ENCODE measurements at places on chromosomes 13 and 19.

DNA sequence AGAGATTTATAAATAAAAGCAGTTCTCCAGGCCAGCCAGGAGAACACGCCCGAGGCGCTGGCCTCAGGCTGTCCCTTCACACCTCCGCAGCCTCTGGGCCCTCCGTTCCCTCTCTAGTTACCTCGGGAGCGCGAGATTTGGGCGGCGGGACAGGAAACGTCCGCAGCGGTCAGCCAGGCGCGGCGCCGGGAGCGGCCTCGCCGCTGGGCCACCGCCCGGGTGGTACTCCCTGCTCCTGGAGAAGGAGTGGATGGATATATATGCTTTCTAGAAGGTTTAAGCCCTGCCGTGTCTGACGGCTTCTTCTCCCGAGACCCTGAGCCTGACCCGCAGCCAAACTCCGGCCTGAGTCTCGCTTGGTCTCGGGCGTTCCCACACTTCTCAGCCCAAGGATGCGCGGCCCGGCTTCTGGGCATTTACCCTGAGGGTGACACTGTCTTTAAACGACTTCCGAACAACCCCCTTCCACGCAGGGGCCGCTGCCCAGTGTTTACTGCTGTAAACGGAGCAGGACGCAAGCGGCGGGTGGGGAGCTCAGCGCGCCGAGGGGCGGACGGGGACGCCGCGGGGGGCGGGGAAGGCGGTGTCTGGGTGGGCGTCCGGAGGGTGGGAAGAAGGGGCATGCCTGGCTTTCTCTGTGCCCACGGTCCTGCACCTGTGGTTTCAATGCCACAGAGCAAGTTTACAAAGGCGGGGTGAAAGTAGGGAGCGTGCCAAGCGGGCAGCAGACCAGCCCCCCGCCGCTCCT is 2.0 kb upstream of the ZIC2 start:
- DNase-seq: no peak

- DNase-seq: no peak
Measured at GRCh38 chr13:98997738-98998641, 20.1 kb upstream of the DOCK9 start.

- DNase-seq: no peak
Measured at GRCh38 chr19:29551774-29552173, 26.0 kb downstream of the VSTM2B start.

DNA sequence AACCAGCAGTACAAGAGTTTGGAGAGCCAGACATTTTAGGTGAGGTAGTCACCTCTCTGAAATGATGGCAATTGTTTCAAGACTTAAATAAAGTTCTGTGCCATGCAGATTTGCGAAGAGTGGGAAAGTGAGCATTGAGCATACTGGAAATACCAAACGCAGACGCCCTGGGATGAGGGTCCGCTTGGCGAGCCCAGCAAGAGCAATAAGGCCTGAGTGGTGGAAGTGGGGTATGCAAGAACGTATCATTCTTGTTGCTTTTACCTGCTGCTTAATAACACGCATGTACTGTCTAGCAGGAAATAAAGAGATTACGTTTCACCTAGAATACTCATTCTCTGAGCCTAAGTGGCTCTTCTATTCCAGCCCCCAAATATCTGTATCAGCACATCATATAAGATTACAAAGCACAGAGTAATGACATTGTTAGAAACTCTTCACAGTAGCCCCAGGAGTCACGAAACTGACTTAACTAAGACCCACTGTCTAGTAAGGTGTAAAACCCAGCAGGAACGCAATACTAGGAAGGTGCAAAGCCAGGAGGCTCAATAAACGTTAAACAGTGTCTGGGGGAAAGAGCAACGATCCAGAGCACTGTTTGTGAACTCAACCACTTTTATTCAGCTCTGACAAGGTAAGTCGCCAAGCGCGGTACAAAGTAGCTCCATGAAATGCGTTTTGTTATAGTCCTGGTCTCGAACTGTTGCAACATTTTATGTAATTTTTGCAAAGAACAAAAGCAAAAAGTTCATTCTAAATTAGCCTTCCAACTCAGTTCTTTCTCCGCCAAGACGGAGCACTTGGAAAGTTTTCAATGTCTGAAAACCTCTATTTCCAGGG is 1.2 kb downstream of the RCBTB2 start:
- peak; percentile 29 for DNase-seq

DNA sequence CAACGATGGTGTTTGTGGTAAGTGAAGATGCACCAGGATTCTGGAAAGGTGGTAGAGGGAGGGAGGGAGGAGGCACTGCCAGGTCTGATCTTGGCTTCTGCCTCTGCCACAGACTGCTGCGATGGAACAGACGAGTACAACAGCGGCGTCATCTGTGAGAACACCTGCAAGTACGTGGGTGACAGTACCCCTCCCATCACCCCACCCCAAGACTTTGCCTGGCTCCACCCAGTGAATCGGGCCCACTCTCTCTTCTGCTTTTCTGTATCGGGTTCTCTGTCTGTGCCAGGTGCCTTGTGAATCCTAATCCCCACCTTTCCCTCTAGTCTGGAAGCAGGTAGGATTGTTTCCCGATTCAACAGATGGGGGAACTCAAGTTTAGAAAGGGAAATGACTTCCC is 2.5 kb downstream of the PRKCSH start:
- DNase-seq: no peak

- no peak for DNase-seq
Measured at GRCh38 chr13:110197026-110197425, 109.9 kb downstream of the COL4A1 start.

DNA sequence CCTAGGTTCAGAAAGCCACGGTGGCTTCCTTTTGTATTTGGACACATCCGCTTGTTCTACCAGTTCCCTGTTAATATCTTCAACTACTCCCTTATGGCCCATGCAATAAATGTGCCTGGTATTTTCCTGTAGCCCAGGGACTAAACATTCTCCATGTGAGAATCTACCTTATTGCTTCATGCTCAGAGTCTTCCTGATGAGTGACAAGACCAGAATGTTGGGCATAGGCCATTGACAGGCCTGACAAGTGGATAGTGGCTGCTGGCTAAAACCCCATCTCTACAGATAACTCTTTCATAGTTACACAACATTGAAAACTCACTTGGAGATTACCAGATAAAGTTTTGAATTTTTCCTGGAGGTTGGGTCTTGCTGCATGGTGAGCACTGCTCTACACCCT is 449.9 kb downstream of the HS6ST3 start:
- no peak for DNase-seq

DNA sequence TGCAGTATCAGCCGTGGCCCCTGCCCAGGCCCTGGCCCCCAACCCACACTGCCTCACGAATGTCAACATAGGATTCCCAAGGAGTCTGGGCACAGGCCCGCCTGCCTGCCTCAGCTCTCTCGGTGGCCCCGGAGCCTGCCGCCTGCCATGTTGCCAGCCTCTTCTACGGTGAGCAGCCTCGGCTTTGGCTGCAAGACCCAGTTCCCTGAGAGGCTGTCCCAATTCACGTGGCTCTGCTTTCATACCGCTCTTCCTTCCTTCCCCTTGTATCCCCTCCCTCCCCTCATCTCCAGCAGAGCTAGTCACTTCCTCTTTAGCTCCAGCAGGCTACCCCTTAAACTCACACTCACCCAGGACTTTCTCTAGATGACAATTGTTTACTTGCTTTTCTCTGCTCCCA is 42.7 kb downstream of the SERP2 start:
- DNase-seq: no peak

DNA sequence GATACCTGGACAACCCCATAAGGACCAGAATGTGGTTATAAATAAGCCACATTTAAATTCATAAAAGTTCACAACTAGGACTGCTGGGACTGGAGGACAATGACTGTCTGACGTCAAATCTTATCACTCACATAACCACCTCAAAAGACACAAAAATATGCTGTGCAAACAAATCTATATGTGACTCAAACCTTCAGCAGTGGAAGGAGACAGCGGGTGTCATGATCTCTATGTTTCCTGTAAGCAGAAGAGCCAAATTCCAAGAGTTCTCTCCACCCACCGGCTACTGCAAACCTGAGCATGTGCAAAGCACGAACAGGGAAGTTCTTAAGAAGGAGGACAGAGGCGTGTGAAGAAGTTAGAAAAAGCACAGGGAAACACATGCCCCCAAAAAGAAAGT is 113.2 kb downstream of the MYCBP2 start:
- no peak for DNase-seq

DNA sequence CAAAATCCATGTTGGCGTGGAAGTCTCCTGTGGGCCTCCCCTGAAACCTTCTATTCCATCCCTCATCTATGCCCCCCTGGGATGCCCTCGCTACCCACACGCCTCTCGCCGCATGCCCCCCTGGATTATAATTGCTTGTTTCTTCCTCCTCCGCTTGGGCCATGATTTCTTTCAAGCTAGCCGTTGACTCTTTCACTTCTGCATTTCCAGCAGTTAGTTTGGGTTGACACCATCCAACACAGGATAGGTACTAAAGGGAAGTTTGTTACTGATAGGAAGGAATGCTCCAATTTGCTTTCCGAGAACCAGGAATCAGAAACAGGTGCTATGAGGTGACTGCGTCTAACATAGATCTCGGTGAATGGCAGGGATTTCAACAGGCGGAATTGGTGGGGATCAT is 7.7 kb upstream of the SLC25A15 start:
- no peak for DNase-seq

DNA sequence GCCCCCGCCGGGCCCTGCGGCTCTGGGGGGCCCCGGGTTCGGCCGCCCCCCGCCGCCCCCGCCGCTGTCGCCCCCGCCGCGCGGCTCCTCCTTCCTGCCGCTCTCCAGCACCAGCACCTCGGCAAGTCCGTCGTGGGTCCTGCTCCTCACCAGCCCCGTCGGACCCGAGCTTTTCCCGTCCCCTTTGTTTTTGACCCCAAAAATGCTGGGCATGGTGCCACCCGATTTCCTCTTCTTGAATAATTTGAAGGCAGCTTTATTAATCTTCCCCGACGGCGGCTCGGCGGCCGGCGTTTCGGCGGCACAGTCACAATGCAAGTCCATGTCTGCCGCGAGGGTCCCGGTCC is 945 bp downstream of the AMER2 start:
- no peak for DNase-seq

DNA sequence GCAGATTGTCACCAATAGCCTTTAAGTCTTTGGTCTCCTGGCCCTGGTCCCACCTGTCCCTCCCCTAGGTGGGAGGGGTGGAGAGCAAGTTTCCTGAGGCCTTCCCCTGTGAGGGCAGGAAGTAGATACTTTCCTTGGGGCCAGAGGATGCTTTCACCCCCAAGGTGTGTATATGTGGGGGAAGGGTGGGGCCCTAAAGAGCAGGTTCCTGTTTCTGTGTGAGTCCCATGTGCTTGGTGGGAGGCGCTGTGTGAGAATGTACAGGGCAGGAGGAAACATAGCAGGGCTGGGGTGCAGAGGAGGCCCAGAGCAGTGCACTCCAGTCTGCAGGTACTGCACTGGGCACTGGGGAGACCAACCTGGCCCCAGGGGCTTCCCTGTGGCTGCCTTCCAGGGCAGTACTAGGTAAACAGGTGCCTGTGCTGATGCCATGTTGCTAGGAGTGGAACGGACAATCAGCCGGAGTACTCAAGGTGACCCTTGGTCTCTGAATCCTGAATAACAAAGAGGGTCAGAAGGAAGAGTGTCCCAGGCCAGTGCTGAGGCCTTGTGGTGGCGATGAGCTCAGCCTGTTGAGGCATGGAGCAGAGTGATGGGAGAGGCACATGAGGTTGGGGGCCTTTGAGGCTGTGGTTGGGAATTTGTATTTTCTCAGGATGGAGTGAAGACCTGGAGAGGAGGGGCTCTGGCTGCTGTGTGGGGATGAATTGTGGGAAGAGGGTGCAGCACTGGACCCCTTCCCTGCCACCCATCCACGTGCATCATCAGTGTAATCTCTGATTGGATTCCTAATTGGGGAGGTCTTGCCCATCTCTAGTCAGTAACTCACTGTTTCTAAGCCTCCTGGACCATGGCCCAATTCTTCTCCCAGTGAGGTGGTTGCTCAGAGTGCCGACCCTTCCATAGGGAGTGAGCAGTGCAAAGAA is 5.1 kb downstream of the EGLN2 start:
- DNase-seq: no peak

DNA sequence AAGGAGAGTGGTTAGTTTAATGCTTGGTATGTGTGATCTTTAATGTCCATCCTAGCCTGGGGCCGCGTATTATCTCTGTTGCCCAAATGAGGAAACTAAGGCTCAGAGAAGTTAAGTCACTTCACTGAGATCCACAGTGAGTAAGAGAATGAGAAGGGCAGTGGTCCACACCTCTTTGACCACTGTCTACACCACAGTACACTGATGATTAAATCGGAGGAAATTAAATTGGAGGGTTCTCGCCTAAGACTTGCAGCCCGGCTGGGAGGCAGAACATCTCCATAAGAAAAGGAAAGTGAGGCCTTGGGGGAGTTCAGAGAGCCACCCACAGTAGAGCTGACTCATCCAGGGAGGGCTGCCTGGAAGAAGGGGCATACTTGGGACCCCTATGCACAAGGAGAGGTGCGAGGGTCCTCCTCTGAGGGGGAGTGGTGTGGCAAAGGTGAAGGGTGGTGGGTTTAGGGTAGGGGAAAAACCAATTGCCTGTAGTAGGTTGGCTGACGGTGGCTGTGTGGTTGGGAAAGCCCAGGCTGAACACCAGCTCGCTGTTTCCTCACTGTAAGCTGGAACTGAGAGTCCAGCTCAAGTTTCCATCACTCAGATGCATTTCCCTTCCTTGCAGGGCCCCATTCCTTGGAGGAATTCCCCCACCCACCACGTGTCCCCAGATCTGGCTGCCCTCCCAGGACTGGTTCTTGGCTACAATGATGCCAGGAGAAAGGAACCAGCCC is 15.0 kb upstream of the DHRS12 start:
- DNase-seq: no peak

DNA sequence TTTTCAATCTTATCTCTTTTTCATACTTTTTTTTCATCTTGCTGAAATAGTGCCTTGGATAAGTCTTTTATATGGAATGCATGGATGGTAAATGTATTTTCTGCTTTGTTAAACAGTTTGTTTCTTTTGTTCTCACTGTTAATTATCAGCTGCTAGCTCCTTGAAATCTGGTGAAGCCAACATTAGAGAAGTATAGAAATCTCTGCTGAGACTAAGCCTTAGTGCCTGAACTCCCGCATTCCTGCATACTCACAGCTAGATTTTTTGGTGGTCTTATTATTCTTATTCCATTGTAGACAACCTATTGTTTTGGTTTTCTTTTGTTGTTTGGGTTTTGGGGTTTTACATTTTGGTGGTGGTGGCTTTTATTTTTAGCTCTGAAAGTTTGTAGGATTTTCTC is 48.4 kb downstream of the DNAJC15 start:
- DNase-seq: no peak

GRCh38 chr13:56501750-56502149 is 639.0 kb upstream of the PRR20A start:
- DNase-seq: no peak

GRCh38 chr19:35901854-35902661 is at the start of gene HCST:
TSS of gene HCST (plus strand) at chr19:35902529. CDS start at chr19:35902594, 65 bp downstream.
- no peak for DNase-seq

GRCh38 chr19:33749016-33749415 is 47.7 kb upstream of the KCTD15 start:
- DNase-seq: no peak

GRCh38 chr13:45276913-45277312 is 64.1 kb downstream of the TPT1 start:
- DNase-seq: no peak

GRCh38 chr19:50300051-50300450 is 29.1 kb downstream of the KCNC3 start:
- no peak for DNase-seq

- no peak for DNase-seq
Measured at GRCh38 chr19:5578097-5578846, 10.5 kb upstream of the TINCR start.
